Dorsolateral prefrontal cortex (tissue), 122 donors: ENCODE measurements at places on chromosomes 6 and 20.

- no peak for DNase-seq
Measured at GRCh38 chr6:53691252-53691651, 25.7 kb upstream of the KLHL31 start.

- no peak for DNase-seq
Measured at GRCh38 chr20:5592823-5593739, 157.1 kb upstream of the SHLD1 start.

DNA sequence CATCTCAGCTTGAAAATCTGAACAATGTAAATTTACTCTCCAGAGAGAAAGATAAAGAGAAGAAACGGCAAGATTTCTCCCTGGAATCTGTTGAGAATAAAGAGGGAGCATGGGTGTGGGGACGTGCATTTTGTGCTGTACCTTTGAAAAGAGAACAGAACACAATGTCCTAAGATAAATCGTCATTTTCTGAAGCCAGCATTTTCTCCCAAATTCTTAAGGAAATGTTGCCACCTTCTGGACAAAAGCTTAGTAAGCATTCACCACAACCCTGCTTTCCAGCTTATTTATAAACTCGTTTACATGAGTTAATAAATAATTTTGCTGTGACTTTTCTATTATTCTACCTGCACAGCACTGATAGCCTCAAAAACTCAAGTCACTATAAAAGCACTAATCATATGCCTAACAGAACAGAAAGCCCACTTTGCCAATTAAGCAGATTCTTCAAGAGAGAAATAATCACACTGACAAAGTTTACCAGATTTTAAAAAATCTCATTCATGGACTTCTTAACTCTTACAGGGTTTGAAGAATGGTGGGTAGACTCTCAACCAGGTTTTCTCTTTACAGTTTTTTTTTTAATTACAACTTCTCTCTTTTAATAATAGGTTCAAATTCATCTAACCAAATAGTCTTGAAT lies 155.8 kb downstream of the MBOAT1 start:
- DNase-seq: no peak

DNA sequence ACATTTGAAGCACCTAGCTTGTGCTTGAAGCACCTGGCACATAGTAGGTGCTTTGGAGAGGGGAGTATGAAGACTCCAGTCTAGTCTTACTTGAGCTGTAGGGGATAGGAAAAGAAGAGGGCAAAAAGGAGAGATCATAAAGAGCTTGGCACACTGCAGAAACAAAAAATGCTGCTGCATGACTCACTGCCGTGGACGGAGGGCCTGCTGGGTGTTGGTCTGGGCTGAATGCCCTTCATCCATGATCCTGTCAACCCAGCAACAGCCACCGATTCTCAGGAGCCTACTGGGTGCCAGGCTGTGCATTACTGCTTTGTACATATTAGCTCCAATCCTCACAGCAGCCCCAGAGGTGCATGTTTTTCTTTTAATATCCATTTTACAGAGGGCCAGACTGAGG lies 6.0 kb downstream of the PDYN start:
- DNase-seq: no peak

DNA sequence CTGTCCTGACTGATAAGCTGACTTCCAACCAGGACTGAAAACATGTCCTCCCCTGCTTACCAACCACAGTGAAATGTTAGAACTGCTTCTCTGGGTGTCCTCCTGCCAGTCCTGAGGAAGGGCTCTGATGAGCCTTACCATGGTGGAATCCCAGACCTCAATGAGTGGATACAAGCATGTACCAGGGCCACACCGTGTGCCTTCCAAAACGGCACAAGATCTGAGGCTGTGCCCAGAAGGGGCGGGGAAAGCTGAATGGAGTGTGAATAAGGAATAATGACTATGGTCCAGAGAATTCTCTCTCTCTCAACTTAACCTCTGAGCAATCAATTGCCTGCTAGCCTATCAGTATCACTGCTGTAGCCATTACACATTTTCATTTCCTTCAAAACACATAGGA lies 51.7 kb downstream of the PDE10A start:
- DNase-seq: peak; percentile 40

GRCh38 chr6:135254471-135254870 lies 73.4 kb downstream of the MYB start:
- no peak for DNase-seq

GRCh38 chr20:15857173-15857784 lies 716.0 kb downstream of the KIF16B start:
- DNase-seq: no peak

DNA sequence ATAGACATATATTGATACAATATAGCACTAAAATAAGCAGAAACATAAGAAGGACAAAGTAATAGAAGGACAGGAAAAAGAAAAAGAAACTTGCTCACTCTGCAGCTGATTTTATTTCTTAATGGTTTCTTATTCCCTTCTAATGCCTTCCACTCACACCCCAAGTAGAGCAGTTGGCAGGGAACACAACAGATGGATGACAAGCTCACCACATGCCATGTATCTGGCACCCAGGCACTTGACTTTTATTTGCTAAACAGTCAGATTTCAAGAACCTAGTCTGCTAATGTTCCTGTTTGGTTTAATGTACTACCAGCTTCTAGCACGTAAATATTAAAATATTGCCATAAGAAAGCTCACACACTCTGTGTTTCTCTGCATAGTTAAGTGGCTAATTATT lies 87.1 kb downstream of the COL19A1 start:
- no peak for DNase-seq

GRCh38 chr20:31670371-31671228 lies 32.9 kb downstream of the COX4I2 start:
- peak; percentile 90 for DNase-seq

DNA sequence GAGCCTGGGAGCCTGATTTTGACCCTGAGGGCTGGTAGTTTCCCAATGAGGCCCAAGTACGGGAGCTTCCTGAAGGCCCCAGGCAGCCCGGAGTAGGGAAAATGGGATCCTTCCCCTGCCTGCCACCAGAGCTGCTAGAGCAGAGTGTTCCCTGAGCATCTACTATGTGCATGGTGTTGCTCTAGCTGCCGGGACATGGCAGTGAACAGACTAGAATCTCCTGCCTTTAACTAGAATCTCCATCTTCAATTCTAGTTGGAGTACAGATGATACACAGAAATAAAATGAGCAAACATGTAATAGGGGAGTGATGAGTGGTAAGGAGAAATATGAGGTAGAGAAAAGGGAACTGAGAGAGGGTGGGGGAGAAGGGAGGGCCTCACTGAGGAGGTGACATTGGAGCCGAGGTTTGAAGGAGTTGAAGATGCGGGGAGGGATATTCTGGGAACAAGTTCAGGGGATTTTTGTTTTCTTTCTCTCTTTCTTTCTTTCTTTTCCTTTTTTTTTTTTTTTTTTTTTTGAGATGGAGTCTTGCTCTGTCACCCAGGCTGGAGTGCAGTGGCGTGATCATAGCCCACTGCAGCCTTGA lies 18.5 kb downstream of the VSTM2L start:
- DNase-seq: no peak

- DNase-seq: no peak
Measured at GRCh38 chr20:61789329-61789728, 276.4 kb downstream of the TAF4 start.

DNA sequence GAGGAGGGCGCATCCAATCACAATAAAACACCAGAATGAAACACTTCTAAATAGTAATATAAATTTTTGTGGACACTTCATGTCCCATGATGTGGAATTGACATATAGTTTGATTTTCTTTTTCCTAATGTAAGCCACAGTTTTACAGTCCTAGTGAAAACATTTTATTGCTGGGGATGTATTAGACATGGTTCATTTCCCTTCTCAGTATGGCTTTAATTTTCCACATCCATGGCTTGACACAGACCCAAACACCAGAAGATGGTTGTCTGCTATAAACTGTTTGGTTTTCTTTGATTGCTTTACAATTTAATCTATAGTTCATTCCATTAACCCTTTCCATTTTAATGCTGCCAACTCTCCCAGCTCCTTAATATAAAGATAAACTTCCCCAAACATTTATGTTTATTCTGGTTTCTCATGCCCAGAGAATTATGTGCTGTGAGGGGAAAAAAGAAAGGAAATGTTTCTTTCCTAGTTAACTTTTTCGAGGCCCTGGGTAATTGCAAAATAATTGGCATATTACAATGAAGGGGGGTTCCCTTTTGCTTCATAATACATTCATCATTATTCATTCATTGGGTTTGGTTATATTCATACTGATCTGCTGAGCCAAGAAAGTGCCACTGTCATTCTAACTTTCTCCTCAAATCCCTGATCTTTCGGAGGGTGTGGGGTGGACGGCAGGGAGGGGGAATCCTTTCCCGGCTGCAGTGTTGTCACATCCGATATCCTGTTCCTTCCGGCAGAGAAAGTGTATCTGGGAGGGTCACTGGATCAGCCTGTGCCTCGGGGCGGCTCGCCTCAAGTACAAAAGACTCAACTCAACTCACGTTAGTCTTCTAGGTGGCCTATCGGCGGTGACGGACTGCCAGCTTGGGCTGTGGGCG lies 127.6 kb upstream of the TFAP2D start:
- DNase-seq: no peak

- DNase-seq: no peak
Measured at GRCh38 chr20:20440886-20441658, 73.2 kb downstream of the INSM1 start.

DNA sequence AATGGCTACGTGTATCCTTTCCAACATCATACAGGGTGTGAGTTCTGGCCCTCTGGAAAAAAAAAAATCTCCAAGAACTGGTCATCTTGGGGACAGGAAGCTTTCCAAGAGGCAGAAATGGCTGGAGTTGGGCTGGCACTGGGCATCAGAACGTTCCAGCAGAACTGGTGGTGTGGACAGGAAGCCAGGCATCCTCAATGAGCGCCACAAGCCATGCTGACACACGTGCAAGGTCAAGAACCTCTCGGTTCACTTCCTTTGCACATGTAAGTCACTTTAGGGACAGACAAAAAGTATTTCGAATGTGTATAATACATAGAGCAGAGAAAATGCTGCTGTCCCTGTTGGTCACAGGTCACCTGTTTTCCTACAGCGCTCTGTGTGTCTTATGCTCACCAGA lies 27.4 kb upstream of the RIN2 start:
- no peak for DNase-seq

DNA sequence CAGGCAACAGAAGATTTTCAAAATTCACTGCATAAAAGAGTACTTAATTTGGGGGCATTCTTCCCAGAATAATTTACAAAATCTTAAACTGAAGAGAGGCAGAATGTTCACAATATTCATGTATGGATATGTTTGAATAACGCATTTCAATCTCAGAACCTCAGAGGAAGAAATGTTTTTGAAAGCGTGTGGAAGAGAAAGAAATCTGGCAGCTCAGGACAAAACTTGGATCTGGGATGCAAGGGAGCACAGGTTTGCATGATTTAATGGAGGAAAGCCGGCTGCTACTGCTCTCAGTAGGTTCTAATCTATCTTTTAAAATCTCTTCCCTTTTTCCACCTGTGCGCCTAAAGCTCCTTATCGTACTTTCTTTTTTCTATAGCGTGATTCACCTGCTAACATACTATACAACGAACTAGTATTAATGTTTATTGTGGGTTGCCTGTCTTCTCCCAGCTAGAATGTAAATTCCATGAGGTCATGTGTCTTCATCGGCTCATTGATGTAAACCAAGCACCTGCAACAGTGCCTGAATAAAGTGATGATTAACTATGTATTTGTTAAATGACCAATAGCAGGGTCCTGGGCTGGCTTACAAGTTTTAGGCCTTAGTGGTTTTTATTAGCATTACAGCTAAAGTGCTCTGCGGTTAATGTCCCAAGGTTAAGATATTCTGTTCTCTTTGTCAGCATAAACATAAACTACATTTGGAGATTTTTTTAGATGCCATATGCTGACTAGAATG lies 15.3 kb downstream of the PRL start:
- DNase-seq: no peak

GRCh38 chr6:41676431-41676830 lies 38.2 kb downstream of the MDFI start:
- DNase-seq: no peak

DNA sequence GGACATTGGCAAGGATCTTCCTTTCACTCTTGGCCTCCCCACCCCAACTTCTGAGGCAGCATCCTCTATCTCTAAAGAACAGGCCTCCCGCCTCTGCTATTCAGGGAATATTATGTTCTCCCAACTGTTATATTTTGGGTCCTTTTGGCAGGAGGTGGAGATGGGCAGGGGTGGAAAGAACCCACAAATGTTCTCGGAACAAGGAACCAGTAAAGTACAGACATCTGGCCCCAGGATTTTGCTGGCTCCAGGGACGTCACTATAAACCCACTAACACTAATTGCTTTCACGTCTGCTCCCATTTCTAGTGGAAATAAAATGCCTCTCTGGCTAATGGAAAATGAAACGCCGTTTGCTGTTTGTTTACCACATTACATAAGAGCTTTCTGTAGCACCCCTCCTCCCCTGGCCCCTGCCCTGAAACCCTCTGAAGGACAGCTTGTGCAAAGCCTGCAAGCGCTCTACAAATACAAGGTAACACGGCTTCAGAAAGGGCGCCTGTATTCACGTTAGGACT lies 77.7 kb upstream of the TBC1D7 start:
- no peak for DNase-seq

- DNase-seq: no peak
Measured at GRCh38 chr20:24873025-24873620, 75.9 kb upstream of the CST7 start.

DNA sequence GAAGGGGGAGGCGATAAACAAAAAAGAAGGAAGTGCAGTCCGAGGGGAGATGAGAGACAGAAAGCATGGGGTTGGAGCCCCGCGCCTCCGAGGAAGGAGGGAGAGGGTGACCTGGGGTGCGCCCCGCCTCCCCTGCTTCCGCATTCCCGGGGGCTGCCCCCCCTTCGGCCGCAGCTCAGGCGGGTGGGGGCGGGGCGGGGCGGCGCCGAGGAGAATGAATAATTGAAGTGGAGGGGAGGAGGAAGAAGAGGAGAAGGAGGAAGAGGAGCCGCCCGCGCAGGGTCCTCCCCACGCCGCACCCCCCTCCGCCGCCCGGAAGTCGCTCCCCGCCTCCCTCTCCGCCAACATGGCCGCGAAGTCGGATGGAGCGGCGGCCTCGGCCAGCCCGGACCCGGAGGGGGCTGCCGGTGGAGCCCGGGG lies at the start of gene XKR7:
XKR7 (plus strand) TSS at position 322 of the 420 bp plus-strand sequence; CDS start at position 347, 25 bp downstream.
- no peak for DNase-seq

DNA sequence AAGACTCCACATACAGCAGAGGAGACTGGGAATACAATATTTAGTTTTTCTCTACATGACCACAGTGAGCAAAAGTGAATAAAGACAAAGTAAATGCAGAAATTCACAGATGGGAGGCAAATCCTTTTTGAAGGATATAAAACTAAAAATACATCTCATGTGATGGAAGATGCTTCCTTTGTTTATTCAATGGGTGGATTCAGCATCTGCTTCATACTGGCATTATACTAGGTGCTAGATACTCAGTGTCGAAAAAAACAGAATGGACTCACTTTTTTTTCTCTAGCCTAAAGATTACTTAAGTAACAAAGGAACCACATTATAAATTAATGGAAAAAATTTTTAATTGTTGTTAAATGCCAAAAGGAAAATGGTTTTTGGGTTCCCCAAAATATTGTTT lies 216.2 kb downstream of the TRDN start:
- DNase-seq: no peak

DNA sequence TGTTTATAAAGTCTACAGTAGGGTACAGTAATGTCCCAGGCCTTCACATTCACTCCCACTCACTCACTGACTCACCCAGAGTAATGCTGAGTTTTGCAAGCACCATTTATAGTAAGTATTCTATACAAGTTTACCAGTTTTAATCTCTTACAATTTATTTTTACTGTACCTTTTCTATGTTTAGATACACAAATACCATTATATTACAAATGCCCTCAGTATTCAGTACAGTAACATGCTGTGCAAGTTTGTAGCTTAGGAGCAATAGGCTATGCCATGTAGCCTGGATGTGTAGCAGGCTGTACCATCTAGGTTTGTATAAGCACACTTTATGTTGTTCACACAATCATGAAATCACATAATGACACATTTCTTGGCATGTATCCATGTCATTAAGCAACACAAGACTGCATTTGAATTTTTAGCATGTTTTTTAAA lies 673.6 kb downstream of the CD109 start:
- no peak for DNase-seq
